ENCODE measurements at places on chromosomes 7 and 10.

DNA sequence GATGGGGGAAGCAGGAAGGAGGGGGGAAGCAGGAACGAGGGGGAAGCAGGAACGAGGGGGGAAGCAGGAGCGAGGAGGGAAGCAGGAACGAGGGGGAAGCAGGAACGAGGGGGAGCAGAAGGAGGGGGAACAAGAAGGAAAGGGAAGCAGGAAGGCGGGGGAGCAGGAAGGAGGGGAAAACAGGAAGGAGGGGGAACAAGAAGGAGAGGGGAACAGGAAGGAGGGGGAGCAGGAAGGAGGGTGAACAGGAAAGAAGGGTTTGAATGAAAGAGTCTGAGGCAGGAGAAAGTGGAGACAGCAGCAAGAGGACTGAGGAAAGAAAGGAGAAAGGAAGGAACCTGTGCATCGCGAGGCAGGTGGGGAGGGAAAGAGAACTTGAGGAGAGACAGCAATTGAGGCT is 256.6 kb downstream of the PTEN start:
- no peak for DNase-seq

DNA sequence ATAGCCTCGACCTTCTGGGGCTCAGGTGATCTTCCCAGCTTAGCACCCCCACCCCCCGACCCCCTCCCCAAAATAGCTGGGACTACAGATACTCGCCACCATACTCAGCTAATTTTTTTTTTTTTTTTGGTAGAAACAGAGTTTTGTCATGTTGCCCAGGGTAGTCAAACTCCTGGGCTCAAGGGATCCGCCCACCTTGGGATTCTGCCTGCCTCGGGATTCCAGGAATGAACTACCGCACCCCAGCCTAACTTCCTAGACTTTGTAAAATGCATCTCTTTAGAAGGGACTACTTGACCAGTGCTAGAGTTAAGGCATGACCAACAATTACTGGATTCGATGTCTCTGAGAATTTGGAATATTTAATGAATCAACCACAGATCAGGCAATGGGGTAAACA is 85.9 kb downstream of the MDFIC start:
- DNase-seq = no peak

GRCh38 chr10:109126016-109126415 is 797.3 kb downstream of the XPNPEP1 start:
- no peak for DNase-seq

GRCh38 chr7:73521636-73522104 is 423 bp downstream of the BAZ1B start:
- DNase-seq = peak; percentile 19

All from stimulated activated CD8-positive, alpha-beta memory T cell treated with anti-CD3 and anti-CD28 coated beads, Interleukin-2, amount 100 ng/mL, for 48 hours (primary cell).